Lung microvascular endothelial cell (primary cell): ENCODE measurements at places on chromosomes 12 and 14.

DNA sequence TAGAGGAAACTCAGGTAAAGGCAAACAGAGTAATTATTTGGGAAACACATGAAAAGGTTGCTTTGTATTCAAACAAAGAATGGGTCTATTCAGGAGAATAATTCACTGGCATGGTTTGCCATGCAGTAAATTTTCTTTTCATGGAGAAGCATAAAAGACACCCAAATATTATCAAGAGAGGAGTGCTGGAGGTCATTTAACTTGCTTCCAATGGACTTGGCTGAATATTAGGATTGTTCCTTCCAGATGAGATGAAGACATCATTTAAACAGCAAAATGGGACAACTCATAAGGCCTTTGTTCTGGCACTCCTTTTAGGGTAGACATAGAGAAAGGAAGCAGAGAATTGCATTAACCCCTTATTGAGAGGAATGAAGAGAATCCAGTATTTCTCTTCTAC is 38.7 kb downstream of the WIF1 start:
- no peak for DNase-seq

DNA sequence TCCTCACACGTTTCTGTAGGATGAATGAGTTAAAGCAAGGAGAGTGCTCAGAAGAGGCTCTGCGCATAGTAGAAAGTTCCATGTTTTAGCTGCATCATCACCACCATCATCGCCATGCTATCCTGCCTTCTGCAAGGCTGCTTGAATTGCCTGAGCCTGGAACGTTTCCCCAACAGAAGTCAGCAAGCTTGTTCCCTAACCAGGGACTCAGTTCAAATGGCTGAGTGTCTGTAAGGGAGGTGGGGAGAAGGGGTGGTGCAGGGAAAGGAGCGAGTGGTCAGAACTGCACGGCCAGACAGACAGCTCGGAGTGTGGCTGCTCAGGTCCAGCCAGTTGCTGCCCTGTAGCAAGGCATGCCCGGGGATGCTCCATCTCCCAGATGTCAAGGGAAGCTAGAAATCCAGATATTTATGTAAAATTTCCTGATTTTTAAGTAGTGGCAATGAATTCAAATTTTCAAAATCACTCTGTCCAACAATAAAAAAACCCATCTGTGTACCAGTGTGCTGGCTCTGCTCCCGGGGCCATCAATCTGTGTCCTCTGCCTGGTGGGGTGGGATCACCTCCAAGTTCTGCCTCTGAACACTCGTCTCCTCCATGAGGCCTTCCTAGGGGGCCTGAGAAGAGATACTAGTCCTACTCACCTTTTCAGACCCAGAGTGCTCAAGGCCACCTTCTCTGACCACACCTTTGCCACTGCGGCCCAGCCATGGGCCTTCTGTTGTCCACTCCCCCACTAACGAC is 162.7 kb downstream of the FOXN3 start:
- DNase-seq, result no peak

DNA sequence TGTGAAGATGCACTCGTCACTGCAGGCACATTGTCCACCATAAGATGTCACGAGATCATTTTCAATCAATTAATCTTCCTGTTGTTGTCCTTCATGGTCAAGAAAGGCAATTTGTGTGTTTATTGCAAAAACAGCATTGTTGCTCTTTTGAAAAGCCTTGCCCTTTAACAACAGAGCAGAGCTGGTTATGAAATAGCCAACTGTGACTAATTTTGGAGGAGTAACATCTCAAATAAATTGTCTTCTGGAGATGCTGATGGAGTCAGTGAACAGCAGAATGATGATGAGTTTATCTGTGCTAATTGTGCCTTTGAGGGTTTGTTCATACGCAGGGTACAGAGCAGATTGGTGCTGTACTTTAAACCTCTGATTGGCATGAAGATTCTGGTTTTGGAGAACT is 88.3 kb upstream of the E2F7 start:
- DNase-seq, result no peak

DNA sequence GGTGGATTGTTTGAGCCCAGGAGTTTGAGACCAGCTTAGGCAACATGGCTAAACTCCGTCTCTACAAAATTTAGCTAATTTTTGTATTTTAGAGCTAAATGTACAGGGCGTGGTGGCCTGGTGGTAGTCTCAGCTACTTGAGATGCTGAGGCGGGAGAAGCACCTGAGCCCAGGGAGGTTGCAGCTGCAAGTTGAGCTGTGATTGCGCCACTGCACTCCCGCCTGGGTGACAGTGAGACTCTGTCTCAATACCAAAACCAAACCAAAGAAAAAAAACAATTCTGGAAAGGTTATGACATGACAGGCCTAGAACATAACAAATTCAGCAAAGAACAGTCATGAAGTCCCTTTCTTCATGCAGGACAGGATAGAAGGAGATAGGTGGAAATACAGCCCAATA is 25.7 kb downstream of the WDR89 start:
- DNase-seq, result no peak
